ENCODE measurements at places on chromosomes 3 and 15.

DNA sequence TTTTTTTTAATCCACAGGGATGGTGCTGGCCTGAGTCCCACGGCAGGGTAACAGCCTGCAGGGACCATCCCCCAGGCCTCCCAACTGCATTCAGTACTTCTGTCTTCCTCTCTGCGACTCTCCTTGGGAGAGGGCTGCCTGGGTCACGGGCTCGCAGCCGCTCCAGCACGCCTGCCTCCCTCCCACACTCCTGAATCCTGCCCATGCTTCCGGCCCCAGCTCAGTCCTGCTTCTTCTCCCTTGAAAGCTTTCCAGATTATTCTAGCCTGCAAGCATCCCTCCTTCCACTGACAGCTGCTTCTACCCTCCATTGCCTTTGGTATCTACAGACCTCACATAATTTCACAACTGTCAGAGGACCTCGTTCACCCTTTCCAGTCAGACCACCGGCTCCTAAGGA, 32.4 kb downstream of the MEGF11 start:
- no peak for DNase-seq

- no peak for DNase-seq
Measured at GRCh38 chr3:20846066-20846465, 660.1 kb upstream of the SGO1 start.

- no peak for DNase-seq
Measured at GRCh38 chr3:155871746-155872158, 1.3 kb downstream of the GMPS start.

GRCh38 chr3:97772926-97773325, 8.4 kb downstream of the ARL6 start:
- DNase-seq: no peak

DNA sequence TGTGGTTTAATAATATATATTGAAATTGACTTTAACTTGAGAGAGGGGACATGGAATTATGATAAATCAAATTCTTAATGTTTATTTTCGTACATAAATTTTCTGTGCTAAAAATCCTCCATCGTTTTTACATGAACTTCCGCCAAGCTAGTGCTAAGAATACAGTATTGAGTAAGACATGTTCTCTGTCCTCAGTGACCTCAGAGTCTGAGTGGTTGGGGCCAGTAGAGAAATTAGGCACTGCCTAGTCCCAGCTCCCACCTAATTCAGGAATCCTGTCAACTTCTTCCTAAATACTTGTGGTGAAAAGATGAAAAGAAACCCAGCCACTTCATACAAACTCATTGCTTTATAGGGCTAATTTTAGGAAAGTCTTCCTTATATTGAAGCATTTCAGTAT, 110.3 kb downstream of the PPP2R3A start:
- no peak for DNase-seq

- DNase-seq: no peak
Measured at GRCh38 chr15:52414936-52415335, 113.7 kb downstream of the MYO5A start.

- DNase-seq: no peak
Measured at GRCh38 chr3:8840556-8840955, 71.1 kb upstream of the OXTR start.

DNA sequence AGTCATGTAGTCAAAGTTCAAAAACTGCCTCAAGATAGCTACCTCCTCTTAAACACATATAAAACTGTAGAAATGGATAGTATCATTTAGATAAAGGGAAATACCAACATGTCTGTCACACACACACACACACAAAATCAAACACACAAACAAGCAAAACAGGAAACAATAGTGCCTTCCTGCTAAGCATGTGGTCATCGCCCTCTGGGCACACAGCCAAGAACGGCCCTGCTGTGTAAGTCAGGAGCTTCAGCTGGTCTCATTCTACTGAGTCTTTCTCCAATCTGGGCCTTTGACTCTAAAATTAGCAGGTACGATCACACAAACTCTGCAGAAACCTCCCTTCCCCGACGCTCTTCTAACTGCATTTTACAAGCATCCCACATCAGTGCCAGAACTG, 272.2 kb upstream of the CHRNA7 start:
- no peak for DNase-seq

GRCh38 chr3:169090559-169090958, 573.0 kb downstream of the MECOM start:
- DNase-seq: no peak

DNA sequence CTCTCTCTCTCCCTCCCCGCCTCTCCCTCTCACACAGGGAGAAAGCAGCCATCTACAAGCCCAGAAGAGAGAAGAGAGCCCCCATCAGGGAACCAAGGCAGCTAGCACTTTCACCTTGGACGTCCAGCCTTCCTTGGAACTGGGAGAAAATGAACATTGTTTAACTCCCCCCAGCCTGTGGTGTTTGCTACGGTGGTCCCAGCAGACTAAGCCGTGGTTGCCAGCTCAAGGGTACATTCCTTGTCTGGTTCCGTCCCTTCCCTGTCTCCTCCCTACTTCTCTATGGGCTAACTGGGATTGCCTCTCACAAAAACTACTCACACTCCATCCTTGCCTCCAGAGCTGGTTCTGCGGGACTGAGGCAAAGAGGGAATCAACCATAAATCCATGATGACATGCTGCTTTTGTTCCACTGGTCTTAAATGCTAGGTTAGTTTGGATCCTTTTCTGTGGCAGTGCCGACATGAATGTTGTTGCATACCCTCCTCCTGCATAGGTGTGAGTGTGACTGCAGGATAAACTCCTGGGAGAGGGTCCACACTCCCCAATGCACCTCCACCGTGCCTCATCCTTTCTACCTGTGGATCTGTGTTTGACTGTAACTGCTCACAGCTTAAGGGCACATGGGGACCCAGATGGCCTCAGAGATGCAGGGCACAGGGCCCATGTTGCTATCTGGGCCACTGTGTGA, 12.0 kb downstream of the C3orf22 start:
- DNase-seq: no peak

GRCh38 chr3:155412904-155413303, 119.4 kb upstream of the STRIT1 start:
- DNase-seq: no peak

Measured in activated naive CD4-positive, alpha-beta T cell treated with anti-CD3 and anti-CD28 coated beads, Interleukin-2, amount 50 U/mL, for 16 hours (primary cell).